ENCODE measurements at places on chromosomes 12 and 14. TPM values are rescaled to one million over a fixed set of nuclear protein-coding genes. Genes with fewer than 3 reads are reported as not detected.

The DIABLO gene
- 47.9 TPM for total RNA-seq

The JKAMP gene
- 45.9 TPM for total RNA-seq

The LTA4H gene
- total RNA-seq = 71.5 TPM

The RHOJ gene
- 10.8 TPM for total RNA-seq

The KCNH3 gene
- total RNA-seq = not detected

The LPAR5 gene
- total RNA-seq = 7.4 TPM

The AQP5 gene
- not detected for total RNA-seq

The TAS2R14 gene
- total RNA-seq = 5.2 TPM

The CPNE8 gene
- total RNA-seq = 15.0 TPM

The ANO6 gene
- total RNA-seq = 48.4 TPM

The CCDC60 gene
- total RNA-seq = not detected

The LRTM2 gene
- not detected for total RNA-seq

The KLRD1 gene
- 4.4 TPM for total RNA-seq

The ANAPC7 gene
- 57.9 TPM for total RNA-seq

The PRPH gene
- total RNA-seq = 17.2 TPM

The NKX2-1 gene
- total RNA-seq = not detected

The PLXNC1 gene
- 14.2 TPM for total RNA-seq

The CPNE6 gene
- not detected for total RNA-seq

The CCDC184 gene
- 1.2 TPM for total RNA-seq

The DBX2 gene
- total RNA-seq = not detected

The CELA1 gene
- total RNA-seq = not detected

Measured in vagina (tissue), 2 donors.